SK-N-SH (cell line): ENCODE measurements at places on chromosomes 12 and 14. TPM values are rescaled to one million over a fixed set of nuclear protein-coding genes. Genes with fewer than 3 reads are reported as not detected.

The TMEM52B gene
- polyA plus RNA-seq, result not detected in 2 replicates

The KRT73 gene
- not detected in 2 replicates for polyA plus RNA-seq

The SLC38A2 gene
- 135 and 191 TPM in 2 replicates for polyA plus RNA-seq

The PLBD1 gene
- polyA plus RNA-seq, result 0.03 and 0.10 TPM in 2 replicates

The ANO4 gene
- polyA plus RNA-seq, result 9.4 and 14.1 TPM in 2 replicates

The CLSTN3 gene
- 12.7 and 12.9 TPM in 2 replicates for polyA plus RNA-seq

The CD27 gene
- polyA plus RNA-seq, result not detected in 2 replicates

The PTCSC3 gene
- not detected in 2 replicates for polyA plus RNA-seq

The SETD1B gene
- 1.2 and 2.0 TPM in 2 replicates for polyA plus RNA-seq

The FOXN4 gene
- 0.03 and 0.10 TPM in 2 replicates for polyA plus RNA-seq

The TPPP2 gene
- not detected in 2 replicates for polyA plus RNA-seq

The NRIP2 gene
- not detected in 2 replicates for polyA plus RNA-seq

The DLGAP5 gene
- polyA plus RNA-seq, result 6.2 and 6.4 TPM in 2 replicates

The SERPINA1 gene
- polyA plus RNA-seq, result 10.5 and 11.3 TPM in 2 replicates

The GYS2 gene
- polyA plus RNA-seq, result 0.02 TPM in 1 of 2 replicates, not detected in the other

The HNF1A gene
- not detected in 2 replicates for polyA plus RNA-seq

The C12orf60 gene
- polyA plus RNA-seq, result 0.87 and 1.0 TPM in 2 replicates

The SCAF11 gene
- 26.1 and 32.3 TPM in 2 replicates for polyA plus RNA-seq

The GLI1 gene
- polyA plus RNA-seq, result 0.67 and 0.90 TPM in 2 replicates

The CD163 gene
- polyA plus RNA-seq, result 0.03 TPM in 1 of 2 replicates, not detected in the other

The IRAK3 gene
- polyA plus RNA-seq, result not detected in 2 replicates

The ART4 gene
- not detected in 2 replicates for polyA plus RNA-seq

The HOTAIR gene
- not detected in 2 replicates for polyA plus RNA-seq

The LRRK2 gene
- 0.08 and 0.10 TPM in 2 replicates for polyA plus RNA-seq

The PIANP gene
- polyA plus RNA-seq, result 5.9 and 9.9 TPM in 2 replicates

The KNTC1 gene
- polyA plus RNA-seq, result 13.2 and 17.2 TPM in 2 replicates

The CLEC1A gene
- polyA plus RNA-seq, result not detected in 2 replicates

The SERPINA3 gene
- 0.25 and 0.45 TPM in 2 replicates for polyA plus RNA-seq

The KLRC2 gene
- polyA plus RNA-seq, result not detected in 2 replicates

The BICDL1 gene
- 0.35 and 0.44 TPM in 2 replicates for polyA plus RNA-seq

The SLCO1A2 gene
- under 0.01 TPM in 1 of 2 replicates, not detected in the other for polyA plus RNA-seq

The RIC8B gene
- 6.2 and 9.2 TPM in 2 replicates for polyA plus RNA-seq

The TAS2R42 gene
- polyA plus RNA-seq, result not detected in 2 replicates

The CCNB1IP1 gene
- 35.4 and 48.5 TPM in 2 replicates for polyA plus RNA-seq

The KIF5A gene
- 6.2 and 8.9 TPM in 2 replicates for polyA plus RNA-seq

The YAF2 gene
- polyA plus RNA-seq, result 5.3 and 6.7 TPM in 2 replicates

The SLC38A4 gene
- polyA plus RNA-seq, result 66.7 and 89.3 TPM in 2 replicates

The NOVA1 gene
- polyA plus RNA-seq, result 0.32 and 0.44 TPM in 2 replicates

The DPF3 gene
- 2.8 and 4.1 TPM in 2 replicates for polyA plus RNA-seq

The FOXM1 gene
- 17.0 and 29.9 TPM in 2 replicates for polyA plus RNA-seq
